ENCODE measurements at places on chromosomes 3 and 15.

- DNase-seq, result no peak
Observed at GRCh38 chr3:43346978-43347749, 60.8 kb downstream of the SNRK start.

- DNase-seq, result no peak
Observed at GRCh38 chr3:40170395-40170794, 139.1 kb upstream of the EIF1B start.

DNA sequence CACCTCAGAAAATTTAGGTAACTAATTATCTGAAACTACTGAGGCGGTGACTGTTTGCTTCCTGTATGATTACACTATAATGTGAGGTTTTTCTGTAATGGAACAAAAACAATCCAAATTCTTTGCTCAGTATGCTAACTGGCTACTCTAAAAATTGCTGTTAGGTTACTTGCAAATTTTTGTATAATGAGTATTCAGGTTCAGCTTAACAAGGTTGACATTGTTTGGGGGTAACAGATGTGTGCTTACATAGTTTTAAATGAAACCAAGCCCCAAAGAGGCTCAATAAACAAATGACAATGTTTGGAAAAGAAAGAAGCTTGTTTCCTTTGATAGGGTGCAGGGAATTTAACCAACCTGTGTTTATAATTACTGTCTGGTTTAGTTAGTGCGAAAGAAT is 414.5 kb upstream of the MDFIC2 start:
- DNase-seq, result no peak

DNA sequence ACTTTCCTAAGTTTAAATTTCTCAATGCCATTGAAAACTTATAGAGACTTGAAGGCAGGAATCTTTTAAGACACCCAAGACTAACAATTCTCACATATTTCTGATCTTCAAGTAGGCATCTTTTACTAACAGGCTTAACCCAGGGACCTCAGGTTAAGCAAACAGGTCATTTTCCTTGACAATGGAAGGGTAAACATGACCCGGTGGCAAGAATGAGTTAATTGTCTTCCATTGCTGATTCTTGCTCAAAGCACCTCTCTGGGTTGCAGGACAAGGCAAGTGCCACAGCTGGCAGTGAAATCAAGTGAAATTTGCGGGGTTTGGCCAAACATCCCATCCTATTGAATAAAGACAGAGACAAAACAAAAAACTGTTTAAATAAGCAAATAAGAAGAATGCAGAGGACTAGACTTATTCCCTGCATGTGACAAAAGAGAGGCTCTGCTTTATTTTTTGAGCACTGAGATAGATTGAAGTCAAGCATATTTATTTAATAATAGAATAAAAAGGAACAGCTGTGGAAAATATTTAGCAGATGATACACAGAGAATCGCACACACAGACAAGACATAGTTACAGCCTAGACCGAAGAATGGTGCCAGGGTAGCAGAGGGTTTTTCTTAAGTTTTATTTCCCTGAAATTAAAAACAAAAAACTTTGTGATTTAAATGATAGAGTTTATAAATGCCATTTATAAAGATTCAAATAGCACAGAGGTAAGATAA is 56.0 kb upstream of the MITF start:
- DNase-seq, result no peak

DNA sequence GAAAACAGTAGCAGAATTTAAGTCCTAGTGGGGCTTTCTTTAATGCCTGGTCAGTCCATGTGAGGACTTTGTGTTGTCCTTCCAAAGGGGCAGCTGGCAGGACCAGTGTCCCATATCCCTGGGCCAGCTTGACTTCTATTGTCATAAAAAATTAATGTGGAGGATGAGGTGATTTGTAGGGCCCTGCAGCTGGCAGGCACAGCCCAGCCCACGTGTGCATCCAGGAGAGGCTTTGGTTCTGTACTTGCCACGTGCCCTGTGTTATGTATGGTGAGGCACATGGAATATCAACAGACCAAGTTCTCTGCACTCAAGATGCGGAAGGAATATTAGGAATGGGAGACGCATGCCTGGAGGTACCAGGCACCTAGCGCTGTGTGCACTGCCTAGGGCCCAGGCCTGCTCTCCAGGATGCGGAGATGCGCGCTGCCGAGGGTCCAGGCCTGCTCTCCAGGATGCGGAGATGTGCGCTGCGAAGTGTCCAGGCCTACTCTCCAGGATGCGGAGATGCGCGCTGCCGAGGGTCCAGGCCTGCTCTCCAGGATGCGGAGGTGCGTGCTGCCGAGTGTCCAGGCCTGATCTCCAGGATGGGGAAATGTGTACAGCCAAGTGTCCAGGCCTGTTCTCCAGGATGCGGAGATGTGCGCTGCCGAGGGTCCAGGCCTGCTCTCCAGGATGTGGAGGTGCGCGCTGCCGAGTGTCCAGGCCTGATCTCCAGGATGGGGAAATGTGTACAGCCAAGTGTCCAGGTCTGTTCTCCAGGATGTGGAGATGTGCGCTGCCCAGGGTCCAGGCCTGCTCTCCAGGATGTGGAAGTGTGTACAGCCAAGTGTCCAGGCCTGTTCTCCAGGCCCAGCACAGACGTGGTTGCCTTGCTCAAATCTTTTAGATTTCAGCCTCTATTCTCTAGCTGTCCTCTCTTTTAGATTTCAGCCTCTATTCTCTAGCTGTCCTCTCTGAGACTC is 183.3 kb upstream of the ROPN1 start:
- no peak for DNase-seq

DNA sequence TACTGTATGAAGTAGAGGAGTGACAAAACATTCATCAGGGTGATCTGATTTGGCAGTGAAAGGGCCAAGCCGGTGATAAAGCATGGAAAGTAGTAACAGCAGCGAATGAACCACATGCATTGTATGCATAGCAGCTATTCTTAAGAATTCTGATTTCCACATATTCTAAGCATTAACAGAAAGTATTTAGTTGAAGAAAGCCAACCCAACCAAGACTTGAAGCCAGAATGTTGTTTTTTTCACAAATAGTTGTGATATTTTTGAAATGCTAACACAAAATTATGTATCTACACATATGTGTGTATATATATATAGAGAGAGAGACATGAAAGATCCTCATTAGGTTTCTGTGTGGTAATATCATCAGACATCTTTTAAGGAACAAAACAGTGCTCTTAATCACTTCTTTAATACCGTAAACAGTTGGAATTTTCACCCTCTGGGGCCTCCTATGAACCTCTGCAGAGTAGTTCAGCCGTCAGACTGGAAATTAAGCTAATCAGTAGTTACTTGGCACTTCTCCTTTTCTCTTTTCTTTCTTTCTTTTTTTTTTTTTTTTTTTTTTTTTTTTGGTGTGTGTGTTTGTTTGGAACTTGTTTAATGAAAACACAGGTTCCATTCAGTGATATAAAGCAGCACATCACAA is 139.6 kb downstream of the CMSS1 start:
- no peak for DNase-seq

DNA sequence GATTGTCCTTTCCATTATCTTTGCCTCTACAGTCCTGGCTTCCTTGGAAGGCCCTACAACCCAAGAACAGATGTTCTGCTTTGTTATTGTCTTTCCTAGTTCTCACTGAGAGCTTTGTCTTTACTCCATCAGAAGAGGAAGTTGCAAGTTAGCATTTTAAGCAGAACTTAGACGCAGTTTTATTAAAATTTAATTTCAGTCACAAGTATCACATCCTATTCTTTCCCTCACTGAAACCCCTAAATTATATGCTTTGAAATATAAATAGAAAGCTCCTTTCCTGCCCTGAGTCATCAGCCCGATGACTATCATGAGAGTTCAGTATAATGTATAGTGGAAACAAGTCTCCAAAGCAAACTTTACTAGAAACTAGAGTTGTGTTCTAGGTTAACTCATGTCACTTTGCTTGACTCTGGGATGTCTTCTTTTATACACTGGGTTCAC is 291.2 kb upstream of the RBMS3 start:
- DNase-seq, result no peak

DNA sequence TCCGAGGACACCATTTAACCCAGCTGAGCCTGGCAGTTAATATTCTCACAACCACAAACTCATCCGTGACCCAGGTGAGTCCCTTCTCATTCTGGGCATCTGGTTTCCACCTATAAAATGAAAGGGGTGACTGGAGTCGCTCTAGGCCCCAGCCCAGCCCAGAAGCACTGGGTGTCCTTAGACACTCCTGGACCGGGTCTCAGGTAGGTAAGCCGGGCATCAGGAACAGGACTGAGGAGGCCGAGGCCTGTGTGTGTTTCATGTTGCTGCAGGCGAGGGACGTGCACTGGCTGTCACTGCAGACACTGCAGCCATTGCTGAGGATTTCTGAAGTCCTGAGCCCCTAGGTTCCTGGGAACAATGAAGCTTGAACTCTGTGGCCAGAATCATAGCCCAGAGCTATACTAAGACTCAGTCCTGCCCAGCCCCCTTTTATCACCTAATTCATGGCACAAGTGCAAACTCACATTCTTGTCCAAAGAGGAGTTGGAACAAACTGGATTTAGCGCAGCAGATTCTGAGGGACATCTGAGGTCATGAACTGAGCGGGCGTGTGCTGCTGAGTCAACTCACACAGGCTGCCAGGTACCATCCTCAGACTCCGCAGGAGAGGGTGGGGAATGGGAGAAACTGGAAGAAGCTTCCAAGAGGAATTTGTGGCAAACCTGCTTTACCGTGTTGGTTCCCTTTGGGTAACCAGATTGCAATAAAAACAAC is 184.9 kb downstream of the FAM43A start:
- DNase-seq, result no peak

DNA sequence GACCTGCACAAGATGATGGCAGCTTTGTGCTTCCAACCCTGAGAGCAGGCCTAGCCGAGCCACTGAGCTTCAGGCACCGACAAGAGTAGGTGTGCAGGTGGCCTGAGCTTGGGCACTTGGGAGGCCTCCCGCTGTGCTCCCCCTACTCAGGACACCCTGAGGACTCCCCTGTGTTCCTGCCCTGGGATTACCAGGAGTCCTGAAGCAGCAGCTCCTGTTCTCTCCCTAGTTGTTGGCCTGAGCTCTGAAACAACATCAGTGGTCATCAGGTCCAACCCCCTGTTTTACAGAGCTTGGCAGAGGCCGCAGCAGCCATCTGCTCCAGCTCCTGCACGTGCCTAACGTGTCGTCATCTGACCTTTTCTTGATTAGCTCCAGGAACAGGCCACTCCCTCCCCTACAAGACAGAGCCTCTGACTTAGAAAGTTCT is 8.0 kb upstream of the MESP2 start:
- no peak for DNase-seq

GRCh38 chr3:175307642-175308041 is 448.5 kb downstream of the NAALADL2 start:
- DNase-seq, result no peak

GRCh38 chr15:58726867-58727266 is 22.6 kb downstream of the ADAM10 start:
- no peak for DNase-seq

Measured in activated naive CD8-positive, alpha-beta T cell treated with anti-CD3 and anti-CD28 coated beads, Interleukin-2, amount 50 U/mL, for 16 hours (primary cell).